ENCODE measurements at places on chromosomes 7 and 10.

- no peak for DNase-seq
Observed at GRCh38 chr10:19918794-19919193, 102.6 kb downstream of the PLXDC2 start.

GRCh38 chr10:124564881-124565280, 103.3 kb downstream of the LHPP start:
- no peak for DNase-seq

- no peak for DNase-seq
Observed at GRCh38 chr10:128912568-128913311, 554.3 kb upstream of the MGMT start.

- DNase-seq, result no peak
Observed at GRCh38 chr7:87414794-87415188, 60.7 kb downstream of the ABCB4 start.

DNA sequence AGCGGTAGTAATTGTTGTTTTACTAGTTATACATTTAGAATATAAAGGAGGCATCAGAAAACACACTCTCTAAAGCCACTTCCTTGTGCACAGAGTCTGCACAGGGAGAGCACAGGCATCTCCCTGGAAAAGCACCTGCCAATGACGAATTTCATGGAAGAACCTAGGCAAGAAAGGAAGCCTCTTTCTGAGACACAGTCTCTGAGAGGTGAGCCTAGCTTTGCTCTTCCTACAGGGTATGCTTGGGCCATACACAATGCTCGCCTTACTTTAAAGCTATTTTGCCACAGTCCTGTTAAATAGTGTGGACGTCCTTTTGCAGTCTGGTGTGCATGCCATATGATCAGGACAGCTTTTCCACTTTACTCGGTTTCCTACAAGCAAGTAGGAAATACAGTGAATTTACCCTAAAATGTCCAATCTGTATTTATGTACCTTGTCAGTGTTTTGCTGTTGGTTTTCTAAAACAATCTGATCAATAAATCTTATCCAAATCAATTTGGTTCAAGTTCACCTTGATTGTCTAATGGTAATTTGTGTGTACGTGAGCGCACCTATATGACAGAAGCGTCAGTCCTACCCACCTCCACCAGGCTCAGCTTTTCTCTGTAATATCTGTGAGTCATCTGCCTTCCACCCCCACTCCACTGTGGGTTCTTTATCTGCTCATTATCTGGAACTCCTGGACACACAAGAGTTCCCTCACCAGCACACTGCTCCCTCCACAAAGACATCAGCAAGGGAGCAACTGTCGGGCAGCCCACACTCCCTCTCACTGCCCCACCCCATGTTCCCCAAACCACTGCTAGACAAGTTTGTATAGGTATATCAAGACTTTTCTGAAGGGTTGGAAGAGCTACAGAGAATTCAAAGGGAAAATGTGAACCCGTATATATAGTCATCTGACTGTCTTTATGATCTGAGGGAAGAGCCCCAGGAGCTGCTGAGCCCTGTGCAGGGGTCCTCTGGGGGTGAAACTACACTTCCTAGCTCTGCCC, 65.2 kb downstream of the KLHDC10 start:
- no peak for DNase-seq

- no peak for DNase-seq
Observed at GRCh38 chr7:21943436-21943835, 2.3 kb downstream of the CDCA7L start.

- no peak for DNase-seq
Observed at GRCh38 chr10:61990761-61991135, 89.2 kb downstream of the ARID5B start.

DNA sequence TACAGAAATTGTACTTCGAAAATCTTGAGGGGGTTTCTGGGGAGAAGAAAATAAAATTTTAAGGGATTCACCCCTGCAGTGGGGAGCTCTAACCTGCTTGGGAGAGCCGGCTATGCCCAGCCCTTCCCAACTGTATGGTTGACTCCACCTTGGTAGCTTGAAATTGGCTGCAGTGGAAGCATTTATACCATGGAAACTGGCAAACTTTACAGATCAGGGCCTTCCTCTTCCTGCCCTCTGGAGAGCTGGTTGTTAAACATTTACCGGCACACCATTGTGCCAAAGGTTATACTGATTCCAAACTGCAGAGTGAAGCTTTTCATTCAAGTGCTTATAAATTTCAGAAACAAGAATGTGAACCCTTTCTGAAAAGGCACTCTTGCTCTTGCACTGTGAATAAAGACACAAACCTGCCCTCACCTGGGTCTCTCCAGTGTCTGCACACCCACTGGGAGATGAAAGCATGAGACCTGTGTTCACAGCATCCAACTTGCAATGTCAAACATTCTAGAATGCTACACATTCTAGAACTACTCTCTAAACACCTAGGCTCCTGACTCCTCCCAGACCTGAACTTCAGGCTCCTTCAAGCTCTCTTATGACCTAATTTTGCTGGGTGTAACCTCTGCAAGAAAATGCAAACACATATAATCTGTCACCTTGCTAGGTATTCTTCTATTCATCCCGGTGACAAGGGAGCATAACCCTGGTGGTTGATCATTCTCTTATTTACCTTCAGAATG, 44.7 kb downstream of the ABLIM1 start:
- DNase-seq, result no peak

DNA sequence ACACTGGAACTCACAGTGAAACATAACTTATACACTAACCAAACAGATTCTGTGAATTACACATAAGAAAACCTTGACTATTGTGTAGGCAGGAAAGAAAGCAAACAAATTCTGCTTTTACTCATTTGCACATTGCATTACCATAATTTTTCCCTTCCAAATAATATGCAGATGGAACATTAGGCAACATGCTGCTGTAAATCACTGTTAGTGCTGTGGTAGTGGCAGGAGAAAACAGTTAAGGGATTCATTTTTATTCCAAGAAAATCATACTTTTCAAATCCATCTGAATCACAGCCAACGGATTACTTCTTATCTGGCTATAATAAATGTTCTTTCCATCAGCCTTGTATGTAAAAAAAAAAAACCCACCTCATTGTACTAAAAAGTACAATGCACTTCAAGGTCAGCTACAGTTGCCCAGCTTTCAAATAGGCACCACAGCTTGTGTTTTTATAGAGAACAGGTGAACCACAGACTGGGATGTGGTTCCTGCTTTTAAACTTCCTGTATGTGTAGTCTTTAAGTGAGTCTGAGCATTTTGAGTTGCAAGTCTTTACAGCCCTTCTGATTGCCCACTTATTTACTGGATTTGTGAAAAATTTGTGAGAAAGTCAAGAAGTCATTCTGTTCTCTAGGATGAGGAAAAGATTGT, 590.0 kb upstream of the SEMA3D start:
- no peak for DNase-seq

GRCh38 chr10:129959544-129960480, 4.3 kb downstream of the EBF3 start:
- no peak for DNase-seq

- no peak for DNase-seq
Observed at GRCh38 chr7:140033779-140034363, 28.9 kb downstream of the PARP12 start.

- DNase-seq, result peak; percentile 59
Observed at GRCh38 chr7:1579481-1580421, 9.9 kb upstream of the PSMG3 start.

GRCh38 chr7:1136841-1137516, 23.0 kb downstream of the ZFAND2A start:
- DNase-seq, result no peak

Measured in tibial nerve (tissue), 4 donors.